ENCODE measurements at places on chromosomes 12 and 14. TPM values are rescaled to one million over a fixed set of nuclear protein-coding genes. Genes with fewer than 3 reads are reported as not detected.

Gene VRTN
- total RNA-seq = not detected

Gene ERP27
- not detected for total RNA-seq

Gene CKAP4
- 36.0 TPM for total RNA-seq

Gene DEGS2
- 0.52 TPM for total RNA-seq

Gene PYM1
- 16.2 TPM for total RNA-seq

Gene PTGER2
- 1.6 TPM for total RNA-seq

Gene LRIG3
- total RNA-seq = 80.9 TPM

Gene TSPAN19
- not detected for total RNA-seq

Gene ARHGEF40
- 32.4 TPM for total RNA-seq

Gene TMEM179
- total RNA-seq = 1.0 TPM

Gene TMTC1
- 37.6 TPM for total RNA-seq

Gene KRT75
- not detected for total RNA-seq

Gene CAPS2
- total RNA-seq = 6.8 TPM

Gene ASCL1
- total RNA-seq = not detected

Gene PRICKLE1
- total RNA-seq = 27.1 TPM

Gene SLC48A1
- total RNA-seq = 7.8 TPM

Gene DHRS1
- total RNA-seq = 6.3 TPM

Gene TIMELESS
- total RNA-seq = 5.2 TPM

Gene TCL1B
- 1.0 TPM for total RNA-seq

Gene GALNT8
- total RNA-seq = 5.2 TPM

Gene SAMD4A
- 52.2 TPM for total RNA-seq

Gene KRT82
- total RNA-seq = not detected

Gene KRT8
- 1.6 TPM for total RNA-seq

Gene NXPH4
- total RNA-seq = not detected
